Activated gamma-delta T cell treated with Interleukin-2 at 50 U/mL for 16 hours (primary cell): ENCODE measurements at places on chromosomes 5 and 9.

GRCh38 chr9:98328770-98329169, 73.3 kb upstream of the TBC1D2 start:
- no peak for DNase-seq

DNA sequence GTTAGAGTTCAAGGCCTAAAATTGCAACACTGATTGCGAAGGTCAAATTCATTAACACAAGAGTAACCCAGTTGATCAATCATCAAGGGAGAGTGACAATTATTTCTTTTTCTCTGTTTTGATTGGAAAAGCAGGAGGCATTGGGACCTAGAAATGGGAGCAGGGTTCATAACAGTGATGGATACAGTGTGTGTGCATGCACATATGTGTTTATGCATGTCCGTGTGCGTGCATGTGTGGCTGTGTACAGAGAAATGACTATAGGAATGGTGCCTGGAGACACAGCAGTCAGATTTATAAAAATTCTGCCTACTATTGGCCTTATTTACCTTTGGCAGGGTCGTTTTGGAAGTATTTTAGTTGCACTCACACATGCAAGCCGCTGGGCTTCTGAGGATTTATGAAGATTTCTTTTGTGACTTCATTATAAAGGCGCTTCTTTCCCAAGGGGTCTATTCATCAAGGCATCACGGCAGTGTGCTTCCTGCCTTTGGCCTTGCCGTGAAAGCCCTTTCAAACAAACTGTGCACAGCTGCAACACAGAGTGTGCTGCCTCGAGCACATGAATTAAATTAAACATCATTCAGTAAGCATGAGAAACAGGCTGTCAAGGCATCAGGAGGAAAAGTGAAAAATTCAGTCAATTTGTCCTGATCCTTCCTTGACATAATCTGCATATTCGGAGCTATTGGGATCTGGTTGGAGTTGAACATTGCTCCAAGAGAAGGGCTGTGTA, 122.8 kb upstream of the PUM3 start:
- DNase-seq, result no peak

DNA sequence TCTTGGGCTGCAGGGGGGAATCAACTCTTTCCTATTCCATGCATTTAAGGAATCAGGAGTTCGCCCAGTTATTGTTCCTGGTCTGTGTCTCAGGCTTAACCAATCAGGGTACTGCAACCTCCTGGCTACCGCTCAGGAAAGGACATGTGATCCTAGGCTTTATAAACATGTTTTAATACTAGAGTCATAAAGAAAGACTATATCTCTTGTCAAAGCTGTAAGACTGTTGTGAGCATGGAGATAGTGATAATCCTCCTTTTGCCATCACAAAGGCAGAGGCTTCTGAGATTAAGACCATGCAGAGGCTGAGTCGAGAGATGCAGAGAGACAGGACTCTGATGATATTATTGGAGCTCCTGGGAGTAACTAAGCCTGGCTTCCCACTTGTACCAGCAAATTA, 137.0 kb downstream of the YIPF5 start:
- DNase-seq, result no peak

DNA sequence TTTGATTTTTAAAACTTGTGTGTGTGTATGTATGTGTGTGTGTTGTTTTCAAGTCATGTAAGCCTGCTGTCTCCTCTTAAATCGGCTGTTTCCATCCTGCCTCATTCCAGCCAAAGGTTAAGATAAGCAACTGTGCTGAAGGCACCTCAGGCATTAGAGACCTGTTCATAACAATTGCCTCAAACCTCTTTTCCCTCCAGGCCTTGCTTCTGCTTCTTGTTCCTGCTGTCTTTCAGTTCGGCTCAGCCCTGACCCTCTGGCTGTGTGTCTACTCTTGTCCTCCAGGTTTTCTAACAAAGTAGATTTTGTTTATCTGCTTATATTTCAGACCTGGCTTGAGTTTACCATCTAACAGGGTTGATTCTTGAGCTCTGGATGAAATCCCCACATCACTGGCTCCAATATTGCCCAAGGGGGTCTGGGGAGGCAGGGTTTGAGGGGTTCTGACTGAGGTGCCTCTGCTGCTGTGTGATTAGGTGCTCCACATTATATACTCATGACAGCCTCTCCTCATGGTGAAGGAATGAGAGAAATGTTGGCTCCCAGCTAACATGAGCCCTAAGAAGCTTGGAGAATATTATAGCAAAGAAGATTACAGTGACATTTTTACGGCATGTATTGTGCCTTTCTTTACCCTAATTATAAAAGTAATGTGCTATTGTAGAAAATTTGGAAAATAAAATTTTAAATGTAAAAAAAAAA, 229.7 kb upstream of the PIK3R1 start:
- DNase-seq, result no peak

DNA sequence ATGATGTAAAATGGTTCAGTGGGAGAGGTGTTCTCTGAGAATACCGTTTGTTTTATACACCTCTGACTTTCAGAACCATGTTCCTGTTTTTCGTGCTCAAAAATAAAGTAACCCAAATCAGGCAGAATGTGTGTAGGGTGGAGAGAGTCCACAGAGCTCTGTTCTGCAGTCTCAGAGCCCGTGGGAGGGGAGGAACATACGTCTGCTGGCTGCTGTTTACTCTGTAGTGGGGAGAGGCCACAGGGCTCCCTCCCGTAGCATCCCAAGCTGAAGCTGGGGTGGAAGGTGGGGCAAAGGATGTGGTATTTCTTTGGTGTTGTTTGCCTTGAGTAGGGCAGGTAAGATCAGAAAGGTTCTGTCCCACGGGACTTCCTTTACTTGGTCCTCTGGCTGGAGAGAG, 348.5 kb downstream of the DNAH5 start:
- no peak for DNase-seq

GRCh38 chr5:140647042-140647419, 399 bp downstream of the NDUFA2 start:
- no peak for DNase-seq

DNA sequence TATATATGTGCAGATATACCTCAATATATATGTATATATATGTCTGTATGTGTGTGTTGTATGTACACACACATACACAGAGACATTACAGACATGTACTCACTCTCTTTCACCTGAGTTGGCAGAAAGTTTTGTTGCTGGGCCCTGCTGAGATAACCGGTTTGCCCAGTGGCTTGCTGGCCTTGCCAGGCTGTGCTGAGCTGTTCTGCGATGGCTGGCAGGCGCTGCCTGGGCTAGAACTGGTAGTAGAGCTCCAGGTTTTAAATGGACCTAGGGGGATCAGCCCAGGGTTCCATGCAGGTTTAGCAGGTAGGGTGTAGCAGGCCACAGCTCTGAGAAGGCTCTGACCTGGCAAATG, 394.3 kb downstream of the GADD45G start:
- no peak for DNase-seq

GRCh38 chr5:143156086-143156485, 247.4 kb downstream of the NR3C1 start:
- DNase-seq, result no peak

DNA sequence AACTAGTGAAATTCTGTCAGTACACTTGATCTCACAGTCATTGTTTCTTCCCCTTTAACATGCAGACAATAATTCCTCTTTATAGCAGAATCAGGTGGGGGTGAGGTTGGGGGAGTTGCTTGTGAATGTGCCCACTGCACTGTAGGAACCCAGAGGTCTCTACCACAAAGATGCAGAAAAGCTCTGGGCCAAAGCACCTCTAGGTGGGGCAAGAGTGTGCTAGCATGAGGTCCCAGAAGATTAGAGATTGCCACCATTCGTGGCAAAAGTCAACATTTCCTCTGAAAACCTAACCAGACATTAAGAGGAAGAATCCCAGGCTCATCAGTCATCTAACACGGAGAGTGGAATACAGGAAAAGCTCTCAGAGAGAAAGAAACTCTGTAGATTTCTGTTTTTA, 74.5 kb downstream of the PTCD2 start:
- DNase-seq, result no peak

- no peak for DNase-seq
Measured at GRCh38 chr9:5502553-5502952, 7.8 kb upstream of the PDCD1LG2 start.

DNA sequence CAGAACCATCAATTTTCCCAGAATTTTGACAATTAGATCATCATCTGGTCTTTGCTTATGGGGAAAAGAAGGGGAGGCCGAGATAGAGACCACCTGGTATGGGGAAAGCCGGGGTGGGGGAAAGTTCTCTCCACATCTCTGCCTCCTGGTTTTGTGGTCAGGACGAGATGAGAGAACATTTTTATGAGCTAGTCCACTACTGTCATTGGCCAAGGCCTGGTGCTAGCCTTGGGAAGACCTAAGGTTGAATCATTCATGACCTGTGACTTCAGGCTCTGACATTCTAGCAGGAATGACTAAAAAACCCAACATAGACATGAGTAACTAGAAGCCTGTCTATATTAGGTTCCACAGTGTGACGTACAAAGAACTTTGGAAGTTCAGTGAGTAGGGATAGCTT, 135.2 kb downstream of the PTTG1 start:
- DNase-seq, result no peak

DNA sequence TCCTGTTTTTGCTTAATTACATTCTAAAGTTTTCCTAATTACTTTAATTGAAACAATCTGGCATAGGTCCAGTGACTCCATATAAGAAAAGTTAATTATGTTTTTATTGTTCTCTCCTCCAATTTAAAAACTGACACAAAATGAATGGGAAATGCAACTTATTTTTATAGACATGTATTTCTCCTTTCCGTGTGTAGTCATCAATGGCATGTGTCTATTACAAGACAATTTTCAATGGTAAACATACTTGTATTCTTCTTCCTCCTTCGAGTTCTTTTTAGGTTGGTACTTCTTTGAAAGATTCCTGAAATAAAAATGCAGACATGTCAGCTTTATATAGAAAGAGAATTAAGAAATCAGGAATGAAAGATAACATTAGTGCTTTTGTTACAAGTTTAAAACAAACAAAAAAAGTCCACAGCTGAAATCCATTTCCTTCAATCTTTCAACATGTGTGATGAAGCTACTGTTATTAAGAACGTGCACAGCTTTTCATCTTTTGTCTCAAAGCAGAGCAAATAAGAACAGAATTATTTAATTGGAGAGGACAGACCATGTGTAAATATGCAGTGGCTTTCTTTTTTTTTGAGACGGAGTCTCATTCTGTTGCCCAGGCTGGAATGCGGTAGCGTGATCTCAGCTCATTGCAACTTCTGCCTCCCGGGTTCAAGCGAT, 63.8 kb downstream of the FNBP1 start:
- DNase-seq, result no peak

DNA sequence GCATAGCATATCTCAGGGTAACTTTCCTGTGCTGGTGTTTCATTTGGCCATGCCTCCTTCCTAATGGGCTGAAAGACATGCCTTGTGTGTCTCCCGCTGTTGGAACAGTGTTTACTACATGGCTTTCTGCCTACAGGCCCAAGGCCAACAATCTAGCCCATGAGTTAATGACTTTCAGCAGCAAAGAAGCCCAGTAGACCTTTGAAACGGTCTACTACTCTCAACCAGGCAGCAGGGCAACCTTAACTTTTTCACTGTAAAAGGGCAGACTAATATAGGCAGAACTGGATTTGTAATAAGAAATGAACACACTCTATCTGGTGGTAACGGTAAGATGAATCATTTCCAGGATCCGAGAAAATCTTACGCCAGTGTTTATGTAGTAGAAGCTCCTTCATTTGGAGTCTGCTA, 21.0 kb downstream of the C5orf15 start:
- DNase-seq, result no peak

- DNase-seq, result no peak
Measured at GRCh38 chr5:134552301-134552700, 26.8 kb downstream of the JADE2 start.

DNA sequence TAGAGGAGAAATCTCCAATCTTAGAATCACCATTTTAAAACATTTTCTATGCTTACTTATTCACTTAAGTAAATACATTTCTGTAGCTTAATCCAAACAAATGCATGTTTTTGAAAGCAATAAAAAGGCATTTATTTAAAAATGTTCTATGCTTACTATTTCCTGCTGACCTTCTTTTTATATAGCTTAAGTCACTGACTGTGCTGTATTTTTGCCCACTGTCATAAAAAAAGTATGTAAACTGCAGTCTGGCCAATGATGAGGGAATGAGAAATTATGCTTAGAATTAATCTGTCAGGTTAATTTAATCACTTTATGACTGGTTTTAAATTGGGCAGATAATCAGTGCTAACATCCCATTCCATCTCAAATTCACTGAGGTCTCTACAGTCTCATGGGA, 20.1 kb downstream of the NUDT12 start:
- DNase-seq, result no peak

DNA sequence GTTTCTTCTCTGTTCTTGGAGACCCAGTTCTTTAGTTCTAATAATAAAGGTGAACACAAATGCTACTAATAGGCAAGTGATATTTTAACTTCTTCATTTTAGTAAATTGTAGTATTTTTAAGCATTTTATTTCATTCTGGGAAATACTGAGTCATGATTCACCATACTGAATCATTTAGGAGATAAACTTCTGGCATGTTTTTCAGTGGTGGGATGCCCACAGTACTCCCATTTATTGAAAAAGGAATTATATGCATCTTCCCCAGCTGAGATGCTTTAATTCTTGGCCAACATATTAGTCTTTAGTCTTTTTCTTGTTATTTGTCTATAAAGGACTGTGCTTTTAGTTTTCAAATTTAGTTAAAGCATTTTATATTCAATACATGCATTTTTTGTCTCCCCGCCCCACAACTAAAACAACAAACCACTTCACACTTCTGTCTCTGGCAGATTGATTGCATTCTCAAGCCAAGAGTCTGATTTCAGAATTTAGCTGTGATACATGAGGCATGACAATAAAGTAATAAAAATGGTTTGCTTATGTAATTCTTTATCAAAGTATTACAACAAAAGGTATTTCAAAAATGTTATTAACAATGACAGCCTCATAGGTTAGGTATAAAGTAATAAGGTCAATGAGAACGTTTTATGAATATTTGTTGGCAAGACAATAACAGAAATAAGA, 125.2 kb upstream of the CDH18 start:
- DNase-seq, result no peak

DNA sequence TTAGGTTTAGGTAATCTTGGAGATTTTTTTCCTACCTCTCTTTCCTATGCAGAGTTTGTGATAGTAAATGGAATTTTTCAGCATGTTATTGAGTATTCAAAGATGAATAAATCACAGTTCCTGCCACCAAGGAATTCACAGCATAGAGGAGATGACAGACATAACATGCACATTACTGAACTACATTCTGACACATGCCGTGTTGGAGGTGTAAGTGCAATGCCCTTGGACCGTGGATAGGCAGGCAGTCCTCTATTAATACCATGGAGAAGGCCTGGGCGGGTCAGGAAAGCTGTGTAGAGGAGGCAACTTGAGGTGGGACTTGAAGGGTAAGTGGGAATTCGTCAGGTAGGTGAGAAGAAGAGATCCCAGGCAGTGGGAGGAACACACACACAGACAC, 43.9 kb downstream of the MCCC2 start:
- no peak for DNase-seq
